ENCODE measurements at places on chromosomes 5 and 9.

- DNase-seq, result no peak
Observed at GRCh38 chr9:33107762-33108161, 31.3 kb upstream of the SMU1 start.

DNA sequence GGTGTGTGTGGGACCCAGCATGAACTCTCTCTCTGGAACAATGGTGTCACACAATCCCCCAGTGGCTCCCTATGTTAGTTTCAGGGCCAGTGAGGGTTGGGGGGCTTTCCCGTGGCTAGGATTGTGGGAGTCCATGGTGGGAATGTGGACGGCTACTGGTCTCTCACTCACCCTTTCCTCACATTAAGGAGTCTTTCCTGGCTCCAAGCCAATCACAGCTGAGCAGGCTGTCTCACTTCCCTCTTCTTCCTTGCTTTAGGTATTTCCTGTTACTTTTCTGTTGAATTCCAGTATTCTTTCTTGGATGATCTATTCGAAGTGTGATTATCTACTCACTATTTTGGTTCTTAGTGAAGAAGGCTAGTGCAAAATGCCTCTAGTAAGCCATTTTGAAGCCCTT, 324.4 kb upstream of the MPDZ start:
- DNase-seq, result no peak

DNA sequence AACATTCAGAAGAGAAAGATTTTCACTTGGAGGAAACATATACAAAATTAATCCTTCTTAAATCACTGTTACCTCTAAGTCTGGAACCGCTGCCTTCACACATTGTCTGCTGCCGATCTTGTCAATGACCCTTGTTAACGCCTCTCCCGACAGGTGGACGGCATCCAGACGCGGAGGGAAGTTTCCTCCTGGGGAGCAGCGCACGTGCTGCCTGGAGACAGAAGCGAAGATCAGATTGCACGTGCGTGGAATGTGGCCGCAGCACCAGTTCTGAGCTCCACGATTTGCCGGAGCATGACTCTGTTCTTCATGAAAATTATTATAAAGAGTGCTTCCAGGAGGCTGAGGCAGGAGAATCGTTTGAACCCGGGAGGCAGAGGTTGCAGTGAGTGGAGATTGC, 183.6 kb upstream of the IRX4 start:
- no peak for DNase-seq

- DNase-seq, result no peak
Observed at GRCh38 chr5:156879665-156880285, 29.7 kb downstream of the PPP1R2B start.

DNA sequence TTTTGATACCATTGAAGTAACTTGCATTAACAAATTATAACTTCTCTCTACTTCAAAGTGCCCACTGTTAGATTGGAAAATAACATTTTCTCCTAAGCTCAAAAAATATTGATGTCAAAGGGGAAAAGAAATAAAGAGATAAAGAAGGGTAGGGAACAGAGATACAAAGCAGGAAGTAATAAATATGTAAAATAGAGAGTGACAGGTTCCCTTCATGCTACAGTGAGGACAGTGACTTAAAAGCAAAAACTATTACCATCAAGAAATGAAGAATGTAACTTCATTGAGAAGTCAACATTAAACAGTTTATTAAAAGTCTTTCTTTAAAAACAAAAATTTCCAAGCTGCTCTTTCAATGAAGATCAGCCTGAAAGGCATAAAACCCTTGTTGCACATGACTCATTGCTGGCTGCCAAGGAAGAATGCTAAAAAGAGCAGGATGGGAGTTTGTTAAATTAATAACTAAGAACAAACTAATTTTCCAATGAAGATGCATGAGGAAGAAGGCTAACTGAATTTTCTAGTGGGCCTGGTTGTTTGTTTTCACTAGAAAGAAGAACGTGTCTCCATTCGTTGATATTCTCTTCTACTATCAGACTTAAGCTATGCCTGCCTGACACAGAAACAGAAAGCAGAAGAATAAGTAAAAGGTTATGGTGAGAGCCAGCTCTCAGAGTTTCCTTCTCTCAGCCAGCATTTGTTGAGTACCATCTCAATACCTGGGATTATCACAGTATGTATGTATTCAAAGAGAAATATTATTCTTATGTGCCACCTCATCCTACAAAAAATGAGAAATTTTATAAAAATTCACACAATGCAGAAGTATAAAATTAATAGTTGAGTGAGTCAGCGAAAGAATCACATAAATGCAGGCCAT, 197.8 kb upstream of the NREP start:
- no peak for DNase-seq

GRCh38 chr9:135080286-135081263, 6.9 kb upstream of the OLFM1 start:
- no peak for DNase-seq

DNA sequence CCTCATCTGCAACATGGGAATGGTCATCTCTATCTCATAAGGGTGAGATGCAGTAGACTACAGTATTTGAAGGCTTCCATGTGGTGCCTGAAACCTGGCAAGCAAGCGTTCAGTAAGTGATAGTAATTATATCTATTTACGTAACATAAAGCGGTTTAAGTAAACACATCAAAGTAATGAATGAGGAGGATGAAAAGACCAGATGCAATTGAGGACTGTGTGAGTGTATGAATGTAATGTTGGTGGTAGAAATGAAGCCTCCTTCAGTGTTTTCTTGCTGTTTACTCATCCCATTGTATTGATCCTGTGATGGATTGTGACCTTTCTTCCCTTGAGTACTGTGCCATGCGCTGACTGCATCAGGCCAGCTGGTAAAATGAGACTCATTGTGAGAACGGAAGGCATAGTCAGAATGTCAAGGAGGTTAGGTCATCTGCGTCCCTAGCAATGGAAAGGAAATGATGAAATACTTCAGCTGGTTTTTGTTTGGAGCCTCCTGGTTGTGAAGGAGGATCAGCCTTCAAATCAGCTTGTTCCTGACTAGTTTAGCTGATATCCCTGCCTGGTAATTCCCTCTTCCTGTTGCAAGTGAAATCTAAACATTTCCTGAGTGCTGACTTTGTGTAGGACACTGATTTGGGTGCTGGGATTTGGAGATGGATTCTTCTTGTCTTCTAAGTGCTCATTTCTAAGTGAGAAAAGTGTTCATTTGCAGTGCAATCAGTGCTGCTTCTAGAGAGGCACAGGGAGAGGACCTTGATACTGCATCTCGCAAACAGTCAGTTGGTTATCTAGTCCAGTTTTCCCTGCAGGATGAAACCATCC, 35.6 kb downstream of the TNFSF8 start:
- no peak for DNase-seq

- peak; percentile 81 for DNase-seq
Observed at GRCh38 chr5:40689438-40689837, 9.7 kb downstream of the PTGER4 start.

DNA sequence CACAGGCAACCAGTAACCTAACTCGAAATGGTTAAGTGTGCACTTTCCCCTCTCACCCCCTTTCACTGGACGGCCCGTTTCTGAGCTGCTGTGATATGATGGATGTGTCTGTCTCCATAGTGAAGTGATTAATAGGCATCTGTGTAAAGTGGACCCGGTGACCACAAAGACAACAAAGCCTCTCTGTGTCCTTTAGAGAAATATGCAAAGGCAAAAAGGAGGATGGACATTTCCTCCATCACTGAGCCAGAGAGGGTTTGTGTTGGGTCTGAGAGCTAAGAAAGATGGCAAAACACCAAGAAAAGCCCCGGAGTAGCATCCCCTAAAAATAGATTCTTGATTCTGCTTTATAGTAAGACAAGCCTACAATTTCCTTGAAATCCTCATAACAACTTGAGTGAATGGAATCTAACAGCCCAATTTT, 120.6 kb downstream of the SEMA6A start:
- no peak for DNase-seq

DNA sequence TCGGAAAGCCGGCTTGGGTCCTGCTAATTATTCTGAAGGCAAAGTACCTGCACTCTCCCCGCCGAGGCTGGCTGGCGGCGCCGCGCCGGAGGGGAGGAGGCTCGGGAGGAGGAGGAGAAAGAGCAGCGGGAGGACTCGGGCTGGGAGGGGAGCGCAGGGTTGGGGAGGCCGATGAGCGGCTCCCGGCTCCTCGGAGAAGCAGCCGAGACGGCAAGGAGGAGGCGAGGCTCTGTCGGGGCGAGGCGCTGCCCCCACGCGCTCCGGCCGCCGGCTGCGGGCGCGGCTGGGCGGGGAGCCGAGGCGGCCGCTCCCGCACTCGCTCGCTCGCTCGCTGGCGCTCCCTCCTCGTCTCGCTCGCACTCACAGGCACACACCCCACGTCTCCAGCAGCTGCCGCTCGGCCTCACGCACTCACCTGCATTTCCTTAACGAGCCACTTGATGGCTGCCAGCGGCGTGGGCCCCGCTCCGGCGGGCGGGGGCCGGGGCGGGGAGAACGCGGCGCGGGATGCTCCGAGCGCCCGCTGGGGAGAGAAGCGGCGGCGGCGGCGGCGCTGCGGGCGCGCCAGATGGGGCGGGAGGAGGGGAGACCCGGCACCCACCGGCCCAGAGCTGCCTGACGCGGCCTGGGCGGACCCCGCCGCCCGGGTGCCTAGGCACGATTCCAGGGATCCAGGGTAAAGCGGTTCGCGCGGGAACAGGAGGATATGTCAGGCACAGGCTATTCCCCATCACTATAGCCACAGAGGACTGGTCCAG, at the start of gene PTPRD:
Gene PTPRD (minus strand): TSS at position 362 of the 758 bp plus-strand sequence.
- peak; percentile 34 for DNase-seq

DNA sequence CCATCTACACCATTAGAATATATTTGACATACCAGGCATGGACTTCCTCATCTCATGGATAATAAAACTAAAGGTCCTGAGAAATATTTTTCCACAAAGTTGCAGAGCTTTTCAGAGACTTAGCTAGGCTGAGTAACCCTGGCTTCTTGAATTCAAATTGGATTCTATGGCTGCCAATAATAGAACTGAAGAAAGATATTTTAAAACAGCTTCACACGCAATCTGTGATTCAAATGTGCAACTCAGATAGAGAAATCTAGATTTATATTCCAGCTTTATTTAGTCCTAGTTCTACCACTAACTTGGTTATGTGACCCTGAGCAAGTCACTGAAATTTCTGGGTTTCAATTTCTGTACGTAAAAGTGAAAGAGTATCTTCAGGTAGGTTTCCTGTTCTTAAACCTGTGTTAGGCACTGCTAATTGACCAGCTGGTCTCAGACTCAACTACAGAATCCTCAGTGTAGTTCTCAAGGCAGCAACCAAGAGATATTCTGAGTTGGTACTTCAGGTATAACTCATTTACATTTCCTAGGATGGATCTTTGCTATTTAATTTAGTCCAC, 235.3 kb downstream of the GABRB2 start:
- no peak for DNase-seq

GRCh38 chr5:1748271-1748670, 51.4 kb downstream of the MRPL36 start:
- no peak for DNase-seq

- DNase-seq, result no peak
Observed at GRCh38 chr5:66675406-66675805, 79.2 kb downstream of the MAST4 start.

GRCh38 chr9:113011911-113012381, at the start of gene ZNF883:
ZNF883 (minus strand) TSS chr9:113012192.
- DNase-seq, result peak; percentile 76

DNA sequence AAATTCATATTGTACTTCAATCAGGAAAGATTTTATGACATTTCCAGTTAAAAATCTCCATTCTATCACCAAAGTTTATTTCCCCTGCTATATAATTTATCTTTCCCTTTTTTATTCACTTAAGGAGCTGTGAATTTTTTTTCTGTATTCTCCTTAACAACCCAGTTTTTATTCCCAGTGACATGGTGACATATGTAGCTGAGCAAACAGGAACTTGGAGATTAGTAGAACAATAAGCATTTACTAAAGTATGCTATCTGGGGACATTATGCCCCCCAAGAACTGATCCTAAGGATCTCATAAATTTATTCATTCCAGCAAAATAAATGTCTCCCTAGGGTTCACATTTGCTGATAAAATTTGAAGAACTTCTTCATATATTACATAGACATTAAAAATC, 1044.0 kb upstream of the CDH6 start:
- DNase-seq, result no peak

DNA sequence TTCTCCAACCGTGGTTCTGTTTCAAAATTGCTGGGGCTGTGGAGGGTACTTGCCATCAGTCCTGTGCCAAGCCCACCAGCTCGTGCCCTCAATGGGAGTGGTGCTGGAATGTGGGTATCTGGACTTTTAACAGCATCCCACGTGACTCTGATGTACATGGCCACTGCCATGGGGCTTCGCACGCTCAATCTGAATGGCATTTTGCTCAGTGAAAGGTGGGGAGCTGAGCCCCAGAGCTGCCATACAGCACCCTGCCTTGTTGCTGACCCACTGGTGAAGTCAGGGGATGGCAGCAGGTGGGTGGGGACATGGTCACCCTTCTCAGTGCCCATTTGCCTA, 16.6 kb upstream of the SYNPO start:
- no peak for DNase-seq

DNA sequence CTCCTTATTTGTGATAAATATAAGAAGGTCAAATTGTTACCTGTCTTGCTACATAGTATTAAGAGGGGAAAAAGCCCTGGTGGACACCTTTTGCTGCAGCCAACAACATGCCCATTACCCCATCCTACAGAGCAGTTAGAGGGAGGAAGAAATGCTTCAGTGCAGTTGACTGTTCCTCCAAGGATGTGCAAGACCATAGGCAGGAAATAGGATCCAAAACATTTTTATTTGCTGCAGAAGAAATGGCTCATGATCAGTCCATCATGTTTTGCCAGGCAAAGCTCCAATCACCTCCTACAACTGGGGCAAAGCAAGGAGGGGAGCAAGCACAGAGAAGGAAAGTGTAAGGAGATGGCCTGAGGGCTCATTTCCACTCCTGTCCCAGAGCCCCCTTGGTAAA, 399.1 kb upstream of the PIK3R1 start:
- no peak for DNase-seq

DNA sequence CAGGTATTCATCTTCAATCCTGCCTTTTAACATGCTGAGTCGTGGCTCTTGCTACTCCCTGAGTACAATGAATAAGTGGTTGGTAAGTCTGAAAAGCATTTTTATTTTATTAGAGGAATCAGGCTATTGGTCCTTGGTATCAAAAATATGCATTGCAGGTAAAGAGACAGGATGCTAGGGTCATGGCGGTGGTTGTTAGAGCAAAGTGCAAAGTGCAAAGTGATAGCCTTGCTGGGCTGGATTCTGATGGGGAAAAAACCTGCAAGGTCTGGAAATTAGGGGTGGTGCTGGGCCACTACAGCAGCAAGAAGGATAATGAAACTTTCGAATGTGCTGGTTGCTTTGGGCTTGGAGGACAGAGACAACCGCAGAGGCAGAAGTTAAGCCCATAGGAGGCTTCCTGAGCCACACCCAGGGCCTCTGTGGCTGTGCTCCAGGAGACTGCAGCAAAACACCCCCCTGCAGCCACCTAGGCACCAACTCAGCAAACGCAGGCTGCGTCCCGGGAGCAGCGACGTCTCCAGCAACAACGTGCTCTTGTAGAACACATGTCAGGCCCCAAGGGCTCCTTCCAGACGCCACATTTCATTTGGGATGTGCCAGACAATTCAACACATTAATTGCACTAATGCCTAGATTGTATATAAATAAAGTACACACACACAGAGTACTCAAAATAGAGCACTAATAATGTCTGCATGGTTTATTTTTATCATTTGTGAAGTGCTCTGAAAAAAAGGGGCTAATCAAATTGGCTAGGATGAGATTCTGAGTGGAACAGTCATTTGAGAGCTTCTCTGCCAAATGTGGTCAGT, 149.8 kb upstream of the RAPGEF1 start:
- no peak for DNase-seq

All from common myeloid progenitor, CD34-positive (primary cell).